Nephron progenitor cell (in vitro differentiated cells): ENCODE measurements at places on chromosomes 4 and X.
A peak's percentile ranks its signal among the peaks of the same experiment; 100 is the strongest.

DNA sequence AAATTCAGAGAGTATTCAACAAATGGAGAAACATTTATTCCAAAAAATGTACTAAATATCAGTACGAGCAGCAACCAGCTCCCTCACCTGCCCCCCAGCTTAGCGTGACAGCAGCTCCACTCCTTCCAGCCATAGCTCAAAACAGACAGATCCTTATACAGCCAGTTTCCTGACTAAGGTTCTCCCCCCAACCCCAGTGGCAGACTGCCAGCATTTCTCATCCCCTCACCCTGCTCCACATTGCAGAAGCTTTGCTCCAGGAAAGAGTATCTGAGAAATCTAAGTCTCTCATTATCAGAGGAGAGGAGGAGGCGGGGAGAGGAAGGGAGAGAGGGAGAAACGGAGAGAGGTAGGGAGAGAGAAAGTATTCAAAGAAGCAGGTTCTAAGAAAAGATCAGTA lies 53.3 kb upstream of the PASD1 start:
- DNase-seq = no peak
- no peaks in the 10 kb centered on the region for H3K36me3 ChIP-seq
- H3K4me1 ChIP-seq = peaks cover 22% of the 10 kb centered on the region
- H3K27ac ChIP-seq = no peak overlapping the region
- no peak overlapping the region for H3K4me3 ChIP-seq

GRCh38 chrX:48904626-48905025 lies 6.8 kb downstream of the SLC35A2 start:
- no peaks in the 10 kb centered on the region for H3K27me3 ChIP-seq
- peaks cover 34% of the 10 kb centered on the region for H3K36me3 ChIP-seq
- H3K4me3 ChIP-seq = no peak overlapping the region

DNA sequence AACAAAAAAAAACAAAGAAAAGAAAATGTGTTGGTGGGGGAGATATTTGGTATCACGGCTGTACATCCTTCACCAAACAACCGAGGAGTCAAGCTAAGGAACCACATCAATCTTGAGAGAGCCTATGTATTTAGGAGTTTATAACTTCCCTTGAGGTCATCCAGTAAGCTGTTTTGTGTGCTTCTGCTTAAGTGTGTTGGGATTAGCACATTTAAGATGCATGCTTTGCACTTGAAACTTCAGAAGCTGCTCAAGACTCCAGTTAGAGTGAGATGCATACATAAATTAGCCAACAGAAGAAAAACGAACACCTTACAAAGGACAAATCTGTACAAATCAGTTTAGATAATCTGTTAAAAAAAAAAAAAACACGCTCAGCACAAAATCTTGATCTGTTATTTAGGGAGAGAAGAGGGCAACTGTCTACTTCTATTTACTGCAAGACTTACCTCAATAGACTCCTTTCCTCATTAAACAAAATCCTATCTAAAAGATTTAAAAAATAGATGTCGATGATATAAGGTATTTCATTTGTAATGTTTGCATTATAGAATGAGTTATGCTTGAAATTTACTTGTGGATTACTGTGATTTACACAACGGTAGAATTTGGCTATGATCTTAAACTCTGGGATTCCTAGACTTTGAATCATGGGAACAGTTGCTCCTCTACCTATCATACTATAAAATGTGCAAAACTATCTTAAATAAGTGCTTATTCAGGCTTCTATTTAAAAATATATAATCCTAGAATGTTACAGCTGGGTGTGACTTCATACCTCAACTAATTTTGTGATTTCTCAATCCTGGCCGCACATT lies 53.8 kb upstream of the NAP1L5 start:
- no peak overlapping the region for H3K4me3 ChIP-seq
- peak overlapping the region; percentile 29 for H3K27ac ChIP-seq
- no peaks in the 10 kb centered on the region for H3K4me1 ChIP-seq
- H3K36me3 ChIP-seq = peaks cover 75% of the 10 kb centered on the region

- H3K36me3 ChIP-seq = peaks cover 9% of the 10 kb centered on the region
- H3K4me3 ChIP-seq = no peak overlapping the region
- H3K4me1 ChIP-seq = no peaks in the 10 kb centered on the region
- H3K27ac ChIP-seq = no peak overlapping the region
These were observed 27.2 kb downstream of the UPRT start for GRCh38 chrX:75301060-75301459.

- H3K27ac ChIP-seq = no peak overlapping the region
- DNase-seq = no peak
- no peak overlapping the region for H3K4me3 ChIP-seq
- no peaks in the 10 kb centered on the region for H3K4me1 ChIP-seq
- no peaks in the 10 kb centered on the region for H3K36me3 ChIP-seq
These were observed 660.3 kb upstream of the PRKX start for GRCh38 chrX:4373791-4374190.
